MCF 10A (cell line): ENCODE measurements at places on chromosomes 13 and 19. TPM values are rescaled to one million over a fixed set of nuclear protein-coding genes. Genes with fewer than 3 reads are reported as not detected.

Gene MYH14
- not detected in 2 replicates for total RNA-seq

Gene ERCC2
- total RNA-seq, result 19.2 and 27.8 TPM in 2 replicates

Gene APOC4
- not detected in 2 replicates for total RNA-seq

Gene ATP8B3
- total RNA-seq, result 5.6 and 9.3 TPM in 2 replicates

Gene COX7A1
- not detected in 2 replicates for total RNA-seq

Gene TJP3
- total RNA-seq, result 0.69 and 1.6 TPM in 2 replicates

Gene BEST2
- total RNA-seq, result 0.70 and 0.83 TPM in 2 replicates
